ENCODE measurements at places on chromosomes 7 and 10.

DNA sequence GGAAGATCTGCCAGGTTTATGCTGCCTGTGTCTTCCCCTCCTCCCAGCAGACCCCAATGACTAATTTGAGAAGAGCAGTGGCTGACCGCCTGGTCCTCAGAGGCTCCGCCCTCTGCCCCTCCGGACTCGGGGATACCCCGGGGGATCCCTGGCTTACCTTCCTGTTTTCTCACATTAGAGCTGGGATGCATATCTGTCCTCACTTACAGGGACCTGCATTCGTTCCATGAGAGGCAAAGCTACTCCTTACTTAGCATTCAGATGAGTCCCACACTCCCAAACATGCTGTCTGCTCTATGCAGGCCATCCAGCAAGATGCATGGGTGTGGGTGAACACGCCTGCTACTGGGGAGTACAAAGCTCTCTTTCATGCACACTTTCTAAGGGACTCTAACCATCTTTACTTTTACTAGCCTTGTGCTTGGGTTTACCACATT lies 24.0 kb downstream of the VOPP1 start:
- DNase-seq, result peak; percentile 71

- no peak for DNase-seq
These were observed 138.4 kb upstream of the MDFIC start for GRCh38 chr7:114783508-114783907.

DNA sequence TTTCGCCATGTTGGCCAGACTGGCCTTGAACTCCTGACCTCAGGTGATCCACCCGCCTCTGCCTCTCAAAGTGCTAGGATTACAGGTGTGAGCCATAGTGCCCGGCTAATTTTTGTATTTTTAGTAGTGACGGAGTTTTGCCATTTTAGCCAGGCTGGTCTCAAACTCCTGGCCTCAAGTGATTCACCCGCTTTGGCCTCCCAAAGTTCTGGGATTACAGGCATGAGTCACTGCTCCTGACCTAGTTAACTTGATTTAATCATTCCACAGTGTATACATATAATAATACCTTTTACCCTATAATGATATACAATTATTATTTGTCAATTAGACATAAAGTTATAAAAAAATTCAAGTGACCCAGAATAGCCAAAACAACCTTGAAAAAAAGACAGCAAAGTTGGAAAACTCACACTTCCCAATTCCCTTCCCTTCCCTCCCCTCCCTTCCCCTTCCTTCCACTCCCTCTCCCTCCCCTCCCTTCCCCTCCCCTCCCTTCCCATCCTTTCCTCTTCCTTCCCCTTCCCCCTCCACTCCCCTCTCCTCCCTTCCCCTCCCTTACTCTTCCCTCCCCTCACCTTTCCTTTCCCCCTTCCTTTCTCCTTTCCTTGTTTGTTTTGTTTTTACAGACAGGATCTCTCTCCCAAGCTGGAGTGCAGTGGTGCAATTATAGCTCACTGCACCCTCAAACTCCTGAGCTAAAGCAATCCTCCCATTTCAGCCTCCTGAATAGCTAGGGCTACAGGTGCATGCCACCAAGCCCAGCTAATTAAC lies 14.8 kb upstream of the ZMIZ2 start:
- no peak for DNase-seq

DNA sequence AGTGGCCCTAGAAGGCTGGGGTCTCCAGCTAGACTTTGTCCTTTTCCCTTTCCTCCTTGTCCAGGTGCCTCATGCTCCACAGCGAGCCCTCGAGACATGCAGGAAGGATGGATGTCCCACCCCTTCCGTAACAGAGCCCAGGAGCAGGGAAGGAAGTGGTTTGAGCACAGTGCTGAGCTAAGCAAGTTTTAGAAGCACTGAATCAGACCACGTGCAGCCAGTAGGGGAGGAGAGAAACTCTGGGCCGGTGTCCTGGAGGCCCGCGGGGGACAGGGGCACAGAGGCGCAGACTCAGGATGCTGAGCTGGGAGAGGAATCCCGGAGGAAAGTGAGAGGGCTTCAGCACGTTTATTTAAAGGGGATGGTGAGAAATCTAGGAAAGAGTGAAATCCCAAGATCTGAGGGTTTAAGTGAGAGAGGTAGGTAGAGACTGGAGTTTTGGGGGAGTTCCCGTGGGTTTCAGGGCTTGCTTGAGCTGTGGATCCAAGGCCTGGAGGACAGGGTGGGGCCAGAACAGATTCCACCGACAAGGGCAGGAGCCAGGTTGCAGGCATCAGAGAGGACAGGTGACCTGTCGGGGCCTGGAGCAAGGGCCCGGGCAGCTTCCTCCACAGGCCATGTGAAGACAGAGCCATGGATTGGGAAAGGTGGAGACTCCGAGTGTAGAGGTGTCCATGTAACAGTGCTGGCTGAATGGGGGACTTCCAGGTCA lies 4.4 kb upstream of the IRF5 start:
- DNase-seq, result peak; percentile 24

DNA sequence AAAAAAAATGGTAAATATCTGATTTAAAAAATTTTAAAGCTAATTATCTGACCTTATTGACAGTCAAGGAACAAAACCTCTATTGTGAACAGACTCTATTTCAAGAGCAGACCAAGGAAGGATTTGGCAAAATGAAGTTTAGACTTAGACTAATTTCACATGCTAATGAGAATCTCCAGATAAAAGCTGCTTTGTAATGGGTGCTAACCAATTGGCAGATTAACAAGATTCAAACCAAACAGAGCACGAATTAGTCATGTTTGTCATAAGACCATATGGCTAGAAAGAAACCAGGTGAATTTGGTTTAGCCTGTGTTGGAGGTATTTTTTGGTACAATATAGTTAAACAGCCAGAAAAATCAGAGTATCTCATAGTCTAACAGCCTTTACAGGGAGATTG lies 429.1 kb upstream of the NFE2L3 start:
- peak; percentile 33 for DNase-seq

- DNase-seq, result peak; percentile 25
These were observed 17.4 kb upstream of the CBLL1 start for GRCh38 chr7:107726356-107727130.

- DNase-seq, result no peak
These were observed 25.8 kb upstream of the PDK4 start for GRCh38 chr7:95622001-95622549.

DNA sequence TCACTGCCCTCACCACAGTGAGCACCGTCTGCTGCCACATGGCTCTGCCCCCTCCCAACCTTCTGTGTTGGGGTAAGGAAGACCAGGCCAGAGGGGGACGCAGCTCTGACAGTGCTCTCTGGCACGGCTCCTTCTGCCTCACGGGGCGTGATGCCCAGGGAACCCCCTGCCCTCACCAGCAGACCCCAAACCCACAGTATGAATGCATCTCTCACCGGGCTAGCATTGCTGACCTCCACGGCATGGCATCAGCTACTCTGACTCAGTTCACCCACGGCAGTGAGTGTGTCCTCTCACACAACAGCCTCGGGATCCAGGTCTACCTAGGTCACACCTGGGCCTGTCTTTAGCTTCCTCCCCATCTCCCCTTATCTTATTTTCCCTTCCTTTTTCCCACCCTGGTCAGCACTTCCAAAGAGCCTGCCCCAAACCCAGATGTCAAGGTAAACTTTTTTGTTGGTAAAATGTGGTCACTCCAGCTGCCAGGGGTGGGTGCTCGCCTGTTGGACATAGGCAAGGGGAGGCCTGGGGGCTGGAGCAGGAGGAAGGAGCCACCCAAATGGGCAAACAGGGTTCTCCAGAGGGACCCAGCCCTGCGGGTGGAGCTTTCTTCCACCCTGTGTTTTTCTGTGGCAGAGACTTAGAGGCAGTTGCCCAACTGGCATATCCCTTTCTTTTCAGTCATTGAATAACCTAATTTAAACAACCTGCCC lies 4.4 kb downstream of the CALML3 start:
- DNase-seq, result no peak

GRCh38 chr10:32379318-32379949 lies 32.5 kb upstream of the EPC1 start:
- peak; percentile 34 for DNase-seq

GRCh38 chr10:86348321-86349210 lies 18.0 kb downstream of the GRID1 start:
- DNase-seq, result no peak

- no peak for DNase-seq
These were observed 242.8 kb downstream of the ELFN1 start for GRCh38 chr7:1912593-1913465.

- DNase-seq, result no peak
These were observed 8.7 kb downstream of the ADCY1 start for GRCh38 chr7:45582868-45583277.

DNA sequence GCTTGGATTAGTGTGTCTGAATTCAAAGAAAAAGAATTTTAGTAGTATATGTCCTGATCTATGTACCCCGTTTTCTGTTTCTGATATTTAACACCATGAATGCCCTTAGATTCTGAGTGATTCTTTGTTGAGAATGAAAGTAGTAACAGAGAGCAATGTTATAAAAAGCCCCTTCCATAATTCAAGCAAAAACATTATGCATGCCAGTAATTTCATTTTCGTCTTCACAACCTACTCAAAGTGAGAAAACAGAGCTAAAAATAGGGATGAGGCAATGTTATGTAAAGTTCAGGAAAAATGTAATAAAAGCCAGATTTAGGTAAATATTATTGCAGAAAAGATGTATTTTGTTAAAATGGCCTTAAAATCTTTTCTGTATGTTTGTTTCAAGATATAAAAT lies 28.1 kb downstream of the PTPRZ1 start:
- no peak for DNase-seq

DNA sequence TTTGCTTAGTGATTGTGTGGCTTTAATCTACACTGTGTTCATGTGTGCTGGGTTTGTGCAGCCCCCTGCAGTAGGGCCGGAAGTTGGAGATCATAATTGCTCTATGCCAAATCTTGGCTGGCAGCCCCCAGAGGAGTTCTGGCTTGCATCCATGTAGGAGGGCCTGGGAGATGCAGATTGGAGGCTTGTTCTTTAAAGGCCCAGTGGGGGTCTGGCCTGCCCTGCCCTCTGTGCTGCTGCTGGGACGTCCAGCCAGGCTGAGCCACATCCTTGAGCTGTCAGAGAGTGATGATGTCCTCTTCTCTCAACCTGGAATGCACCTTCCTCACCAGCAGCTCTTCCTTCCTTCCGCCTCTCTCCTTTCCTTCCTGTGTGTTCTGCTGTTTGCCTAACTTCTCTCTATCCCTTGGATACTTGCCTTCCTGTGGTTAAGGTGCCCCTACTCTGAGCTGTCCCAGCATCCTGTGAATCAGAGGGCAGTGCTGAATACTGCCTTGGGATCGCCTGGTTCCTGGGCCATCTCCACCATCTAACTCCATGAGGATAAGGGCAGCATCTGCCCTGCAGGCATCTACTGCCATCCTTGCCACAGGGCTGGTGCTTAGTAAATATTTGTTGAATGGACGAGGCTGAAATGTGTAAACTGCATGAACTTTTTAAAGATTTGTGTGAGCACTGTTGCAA lies 30.2 kb downstream of the DOCK1 start:
- DNase-seq, result no peak

GRCh38 chr10:58460157-58460556 lies 52.5 kb upstream of the BICC1 start:
- no peak for DNase-seq

DNA sequence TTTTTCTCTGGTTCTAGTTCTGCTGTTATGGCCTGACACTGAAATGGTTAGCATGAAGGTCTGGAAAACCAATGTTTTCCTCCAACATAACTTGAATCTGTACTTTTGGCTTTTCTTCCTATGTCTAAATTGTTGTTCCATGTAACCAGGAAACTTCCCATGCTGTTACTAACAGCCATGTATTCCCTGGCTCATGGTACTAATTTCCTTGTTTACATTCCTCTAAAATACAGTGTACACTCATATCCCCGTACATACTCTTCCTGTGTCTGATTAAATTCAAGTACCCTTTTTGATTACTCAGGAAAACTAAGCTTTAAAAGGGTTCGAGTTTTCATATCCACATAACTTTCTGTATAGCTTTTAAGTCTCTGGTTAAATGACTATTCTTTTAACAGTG lies 12.3 kb upstream of the ACSM6 start:
- DNase-seq, result no peak

DNA sequence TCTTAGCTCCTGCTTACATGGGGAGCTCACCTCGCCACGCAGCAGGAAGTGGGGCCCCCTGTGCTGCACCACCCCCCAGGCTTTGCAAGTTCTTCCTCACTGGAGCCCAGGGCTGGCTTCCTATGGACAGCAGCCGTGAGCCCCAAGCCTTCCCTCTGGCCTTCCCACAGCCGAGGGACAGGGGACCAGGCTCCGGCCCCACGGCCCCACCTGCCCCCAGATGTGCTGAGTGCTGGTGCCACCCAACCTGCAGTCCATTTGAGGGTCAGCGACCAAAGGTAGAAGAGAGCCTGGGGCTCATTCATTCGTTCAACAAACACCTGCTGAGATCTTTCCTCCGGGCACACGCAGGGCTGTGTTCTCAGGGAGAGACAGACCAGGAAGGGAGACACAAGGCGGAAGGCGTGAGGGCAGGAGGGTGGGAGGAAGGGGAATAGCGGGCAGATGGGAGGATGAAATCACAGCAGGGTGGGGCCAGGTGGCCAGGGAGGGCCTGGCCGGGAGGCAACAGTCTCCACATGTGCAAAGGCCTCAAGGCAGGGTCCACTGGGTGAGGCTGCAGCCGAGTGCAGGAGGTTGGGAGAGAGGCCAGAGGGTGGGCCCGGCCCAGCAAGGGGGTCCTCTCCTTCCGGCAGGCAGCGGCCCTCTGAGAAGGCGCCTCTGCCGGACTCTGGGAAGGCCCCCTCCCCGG lies 100.1 kb downstream of the FOXL3 start:
- no peak for DNase-seq

DNA sequence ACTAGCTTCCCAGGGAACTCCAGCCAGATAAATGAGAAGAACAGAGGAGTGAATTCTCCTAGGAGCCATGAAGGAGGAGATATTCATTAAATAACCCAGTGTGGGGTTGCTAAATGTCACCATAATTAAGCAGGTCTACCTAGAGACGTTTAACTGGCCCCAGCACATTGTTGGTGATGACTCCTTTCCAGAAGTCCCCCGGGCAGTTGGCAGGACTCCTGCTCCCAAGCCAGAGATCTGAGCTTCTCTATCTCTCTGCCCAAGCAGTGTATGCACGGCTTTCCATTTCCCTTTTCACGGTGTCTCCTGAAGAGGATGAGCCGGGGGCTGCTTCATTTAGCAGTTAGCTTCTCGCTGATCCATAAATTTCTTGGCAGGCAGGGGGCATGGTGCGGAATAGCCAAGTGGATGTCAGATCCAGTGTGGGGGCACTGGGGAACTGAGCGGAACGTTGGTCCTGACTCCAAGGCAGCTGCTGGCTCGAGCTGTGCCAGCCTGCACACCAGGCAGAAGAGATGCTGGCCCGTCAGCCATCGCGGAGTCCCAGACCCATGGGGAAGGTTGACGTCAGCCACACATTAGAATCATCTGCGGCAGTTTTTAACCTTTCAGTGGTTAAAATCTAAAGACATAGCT lies 142.0 kb upstream of the NPY start:
- DNase-seq, result no peak

DNA sequence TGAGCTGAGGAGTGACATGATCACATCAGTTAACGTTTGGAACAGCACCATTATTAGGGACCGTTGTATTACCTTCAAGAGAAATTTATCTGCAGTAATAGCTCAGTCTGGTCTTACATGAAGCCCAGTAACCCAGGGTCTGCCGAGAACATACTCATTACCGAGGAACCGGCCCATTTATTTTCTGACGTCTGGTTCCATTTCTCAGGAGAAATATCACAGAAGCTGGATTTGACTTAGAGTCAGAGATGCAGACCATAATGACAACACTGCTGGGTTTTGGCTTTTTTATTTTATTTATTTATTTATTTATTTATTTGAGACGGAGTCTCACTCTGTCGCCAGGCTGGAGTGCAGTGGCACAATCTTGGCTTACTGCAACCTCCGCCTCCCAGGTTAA lies 163.1 kb downstream of the CCDC3 start:
- DNase-seq, result no peak

- DNase-seq, result peak; percentile 89
These were observed 92.9 kb downstream of the CELF2 start for GRCh38 chr10:11110539-11110938.

All from foreskin melanocyte (primary cell).